ENCODE measurements at places on chromosomes 5 and 9.

DNA sequence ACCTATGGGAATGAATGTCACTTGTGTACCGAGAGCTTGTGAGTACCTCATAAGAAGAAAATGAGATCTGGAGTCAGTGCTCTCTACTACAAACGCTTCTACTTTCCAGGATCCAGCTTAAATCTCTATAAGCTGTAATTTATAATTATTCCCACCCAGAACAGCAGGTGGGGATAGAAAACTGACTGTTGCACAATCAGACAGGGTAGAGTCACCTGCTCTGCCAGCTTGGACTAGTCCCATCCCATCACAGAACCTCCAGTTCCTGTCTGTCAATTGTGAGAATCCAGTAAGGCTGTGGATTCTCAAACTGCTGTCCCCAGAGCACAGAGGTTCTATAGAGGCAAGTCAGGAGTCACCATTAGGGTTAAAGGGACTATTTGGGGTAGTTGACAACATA, 2.0 kb downstream of the SPINK7 start:
- no peak for DNase-seq

DNA sequence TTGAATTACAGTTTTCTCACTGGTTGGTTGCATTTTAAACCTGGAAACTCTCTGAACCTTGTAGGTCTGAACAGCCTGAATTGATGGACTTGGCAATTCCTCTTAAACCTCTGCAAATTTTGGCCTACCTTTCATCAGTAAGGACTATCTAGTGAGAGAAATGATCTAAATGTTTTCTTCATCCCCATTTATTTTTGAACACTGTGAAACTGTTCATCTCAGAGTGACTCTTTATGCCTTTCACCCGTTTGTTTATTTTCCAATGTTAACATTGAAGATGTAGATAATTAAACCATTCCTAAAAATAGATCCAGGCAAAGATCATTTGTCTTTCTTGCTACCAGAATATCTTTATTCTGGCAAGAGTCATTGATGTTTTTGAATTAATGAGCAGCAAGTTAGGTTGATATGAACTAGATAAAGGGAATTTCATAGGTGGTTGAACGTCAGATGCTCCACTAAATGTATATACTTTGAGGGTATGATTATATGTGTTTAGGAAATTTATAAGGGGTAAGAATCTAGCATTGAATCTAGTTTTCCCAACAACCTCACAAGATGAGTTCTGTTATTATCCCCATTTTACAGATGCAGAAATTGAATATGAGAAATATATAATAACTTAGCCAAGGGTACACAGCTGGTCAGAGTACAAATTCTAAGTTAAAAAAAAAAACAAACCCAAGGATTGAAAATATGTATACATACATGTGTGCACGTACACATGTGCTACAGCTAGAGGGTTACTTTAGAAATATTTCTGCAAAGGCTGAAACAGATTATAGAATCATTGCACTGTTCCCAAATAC, 3.4 kb downstream of the CPEB4 start:
- no peak for DNase-seq

GRCh38 chr9:127495884-127496555, 44.7 kb downstream of the LRSAM1 start:
- DNase-seq = no peak

DNA sequence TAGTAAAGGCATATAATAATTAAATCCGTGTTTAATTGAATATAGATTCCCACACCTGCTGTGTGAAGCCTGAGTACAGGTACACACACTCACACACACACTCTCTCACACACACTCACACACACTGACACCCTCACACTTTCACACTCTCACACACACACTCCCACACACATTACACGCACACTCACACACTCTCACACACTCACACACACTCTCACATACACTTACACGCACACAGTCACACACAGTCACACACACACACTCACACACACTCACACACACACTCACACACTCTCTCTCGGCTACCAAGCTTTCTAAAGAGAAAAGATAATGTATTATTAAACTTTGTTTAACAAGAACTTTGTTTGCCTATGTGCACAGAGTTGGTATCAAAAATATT, 195.1 kb upstream of the CTNND2 start:
- DNase-seq = no peak

DNA sequence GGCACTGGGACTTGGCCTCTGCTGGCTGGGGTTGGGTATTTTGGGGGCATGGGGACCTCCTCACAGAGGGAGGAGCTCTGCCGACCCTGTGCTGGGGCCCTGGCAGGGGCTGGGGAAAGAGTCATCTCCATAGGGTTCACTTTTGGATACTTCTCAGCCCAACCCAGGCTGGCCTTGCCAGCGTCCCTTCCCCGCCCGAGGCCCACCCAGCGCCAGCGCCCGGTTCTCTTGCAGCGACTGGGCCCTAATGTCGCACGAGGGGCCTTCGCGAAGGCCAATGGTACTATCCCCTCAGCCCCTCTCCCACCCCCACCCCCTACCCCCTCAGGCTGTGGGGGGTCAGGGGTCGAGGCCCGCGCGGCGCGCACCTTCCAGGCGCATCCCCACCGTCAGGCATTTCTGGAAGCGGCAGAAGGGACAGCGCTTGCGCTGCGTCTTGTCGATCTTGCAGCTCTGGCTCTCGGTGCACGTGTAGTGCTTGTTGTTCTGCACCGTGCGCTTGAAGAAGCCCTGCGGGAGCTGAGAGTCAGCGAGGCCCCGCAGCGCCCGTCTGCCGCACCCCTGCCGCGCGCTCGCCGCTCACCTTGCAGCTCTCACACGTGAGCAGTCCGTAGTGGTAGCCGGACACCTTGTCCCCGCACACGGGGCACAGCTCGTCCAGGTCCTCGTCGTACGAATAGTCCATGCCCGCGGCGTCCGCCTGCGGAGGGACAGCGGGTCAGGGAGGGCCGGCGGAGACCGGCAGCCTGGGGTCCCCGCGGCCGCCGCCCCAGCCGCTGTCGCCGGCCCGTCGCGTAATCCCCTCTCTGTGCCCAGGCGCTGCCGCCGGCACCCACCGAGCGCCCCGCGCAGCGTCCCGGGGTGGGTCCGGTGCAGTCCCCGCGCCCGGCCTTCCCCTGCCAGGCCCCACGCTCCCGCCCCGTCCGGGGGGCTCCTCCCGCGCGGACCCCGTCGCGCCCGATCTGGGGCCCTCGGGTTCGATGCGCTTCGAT, 4.2 kb downstream of the NR5A1 start:
- DNase-seq = no peak

DNA sequence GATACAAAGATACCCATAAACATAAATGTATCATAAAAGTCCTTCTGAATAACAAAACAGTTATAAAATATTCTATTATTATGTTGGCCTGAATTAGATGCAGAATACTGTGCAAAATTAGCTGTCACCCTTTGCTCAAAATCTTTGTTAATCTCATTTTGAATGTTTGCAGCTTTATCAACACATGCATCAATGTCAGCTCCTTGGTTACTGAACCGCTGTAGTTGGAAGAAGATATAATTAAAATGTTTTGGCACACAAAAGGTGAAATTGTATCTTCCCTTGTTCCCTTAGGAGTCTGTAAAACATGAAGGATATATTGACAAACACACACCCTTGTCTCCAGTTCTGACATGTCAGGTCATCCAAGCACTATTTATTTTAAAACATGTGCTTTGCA, 146.3 kb upstream of the POU5F2 start:
- no peak for DNase-seq

DNA sequence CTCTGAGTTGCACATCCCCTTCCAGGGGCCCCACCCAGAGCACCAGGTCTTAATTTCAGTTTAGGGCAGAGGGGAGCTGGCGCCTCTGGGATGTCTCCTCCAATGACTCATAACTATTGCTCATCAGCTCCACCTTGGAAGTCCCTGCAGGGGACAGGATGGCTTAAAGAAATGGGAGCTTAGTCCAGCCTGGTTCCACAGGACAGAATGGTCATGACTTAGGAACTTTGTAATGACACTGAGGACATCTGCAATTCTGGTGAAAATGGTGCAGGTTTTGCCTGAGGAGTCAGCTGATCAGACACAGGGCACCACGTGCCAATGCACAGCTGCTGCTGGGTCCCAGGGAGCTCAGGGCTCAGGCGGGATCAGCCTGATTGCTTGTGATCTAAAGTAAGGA, 16.4 kb upstream of the PPP1R26 start:
- DNase-seq = no peak

GRCh38 chr5:146510559-146511125, 5.3 kb downstream of the GPR151 start:
- no peak for DNase-seq

- no peak for DNase-seq
Measured at GRCh38 chr9:85640425-85640824, 101.3 kb downstream of the AGTPBP1 start.

DNA sequence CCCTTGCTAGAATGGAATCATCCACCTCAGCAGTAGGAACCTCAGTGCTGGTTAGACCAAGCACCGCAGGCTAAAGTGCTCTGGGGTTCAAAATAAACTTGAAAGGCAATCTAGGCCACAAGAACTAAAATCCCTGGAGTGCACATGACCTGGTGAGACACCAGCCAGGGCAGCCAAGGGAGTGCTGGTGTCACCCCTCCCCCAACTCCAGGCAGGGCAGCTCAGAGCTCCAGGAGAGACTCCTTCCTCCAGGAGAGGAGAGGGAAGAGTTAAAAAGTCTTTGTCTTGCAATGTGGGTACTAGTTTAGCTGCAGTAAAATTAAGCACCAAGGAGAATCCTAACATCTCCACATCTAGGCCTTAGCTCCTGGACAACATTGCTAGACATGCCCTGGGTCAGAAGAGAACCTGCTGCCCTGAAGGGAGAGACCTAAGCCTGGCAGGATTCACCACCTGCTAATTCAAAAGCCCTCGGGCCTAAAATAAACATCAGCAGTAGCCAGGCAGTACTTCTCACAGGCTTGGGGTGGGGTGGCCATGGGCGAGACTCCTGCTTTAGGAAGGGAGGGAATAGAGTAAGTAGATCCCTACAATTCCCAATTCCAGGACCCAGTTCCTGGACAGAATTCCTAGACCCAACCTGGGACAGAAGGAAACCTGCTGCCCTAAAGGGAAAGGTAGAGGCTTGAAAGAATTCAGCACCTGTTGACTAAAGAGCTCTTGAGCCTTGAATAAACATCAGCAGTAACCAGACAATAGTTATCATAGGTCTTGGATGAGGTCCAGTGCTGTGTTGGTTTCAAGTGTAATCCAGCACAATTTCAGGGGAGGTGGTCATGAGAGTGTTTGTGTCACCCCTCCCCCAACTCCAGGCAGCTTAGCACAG, 25.8 kb downstream of the UGT3A2 start:
- no peak for DNase-seq

DNA sequence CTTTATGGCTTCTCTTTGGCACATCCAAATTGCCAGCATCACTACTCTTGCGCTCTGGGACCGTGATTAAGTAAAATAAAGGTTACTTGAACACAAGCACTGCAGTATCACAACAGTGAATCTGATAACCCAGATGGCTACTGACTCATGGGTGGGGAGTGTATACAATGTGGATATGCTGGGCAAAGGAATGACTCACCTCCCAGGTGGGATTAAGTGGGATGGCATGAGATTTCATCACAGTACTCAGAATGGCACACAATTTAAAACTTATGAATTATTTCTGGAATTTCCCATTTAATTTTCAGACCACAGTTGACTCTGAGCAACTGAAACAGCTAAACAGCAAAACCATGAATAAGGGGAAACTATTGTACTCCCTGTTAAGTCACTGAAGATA, 4.3 kb downstream of the GFM2 start:
- DNase-seq = no peak

- no peak for DNase-seq
Measured at GRCh38 chr5:34507933-34508332, 148.2 kb upstream of the RAI14 start.

DNA sequence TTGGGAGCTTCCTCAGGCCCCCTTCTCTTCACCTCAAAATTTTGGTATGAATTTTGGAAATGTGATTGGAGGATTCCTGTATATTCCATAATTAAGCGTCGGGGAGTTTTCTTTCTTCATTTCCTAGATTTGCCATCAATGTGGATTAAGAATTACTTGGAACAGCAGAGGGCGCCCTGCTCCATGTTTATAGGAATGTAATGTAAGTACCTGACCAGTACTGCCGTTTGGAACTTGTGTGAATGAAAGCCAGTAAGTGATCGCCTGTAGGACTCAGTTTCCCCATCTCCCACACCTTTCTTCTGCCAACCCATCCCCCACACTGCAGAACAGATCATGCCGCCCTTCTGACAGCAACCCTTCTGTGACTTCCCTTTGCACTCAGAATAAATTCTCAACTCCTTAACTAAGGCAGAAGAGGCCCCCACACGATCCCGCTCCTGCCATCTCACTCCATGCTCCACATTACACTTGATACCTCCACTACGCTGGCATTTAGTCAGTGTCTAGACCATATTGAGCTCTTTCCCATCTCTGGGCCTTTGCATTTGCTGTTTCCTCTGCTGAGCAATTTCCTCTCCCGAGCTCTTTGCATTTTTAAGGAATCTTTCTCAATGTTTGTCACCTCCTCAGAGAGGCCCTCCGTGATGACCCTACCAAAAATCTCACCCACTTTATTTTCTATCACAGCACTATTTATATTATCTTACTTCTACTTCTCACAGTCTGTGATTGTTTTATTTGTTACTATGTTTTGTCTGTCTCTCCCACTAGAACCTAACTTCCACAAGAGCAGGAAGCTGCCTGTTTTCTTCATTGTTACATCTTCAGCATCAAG, 79.5 kb upstream of the HTR4 start:
- peak; percentile 64 for DNase-seq

GRCh38 chr9:87891754-87892153, 9.1 kb downstream of the SPATA31E1 start:
- DNase-seq = no peak

DNA sequence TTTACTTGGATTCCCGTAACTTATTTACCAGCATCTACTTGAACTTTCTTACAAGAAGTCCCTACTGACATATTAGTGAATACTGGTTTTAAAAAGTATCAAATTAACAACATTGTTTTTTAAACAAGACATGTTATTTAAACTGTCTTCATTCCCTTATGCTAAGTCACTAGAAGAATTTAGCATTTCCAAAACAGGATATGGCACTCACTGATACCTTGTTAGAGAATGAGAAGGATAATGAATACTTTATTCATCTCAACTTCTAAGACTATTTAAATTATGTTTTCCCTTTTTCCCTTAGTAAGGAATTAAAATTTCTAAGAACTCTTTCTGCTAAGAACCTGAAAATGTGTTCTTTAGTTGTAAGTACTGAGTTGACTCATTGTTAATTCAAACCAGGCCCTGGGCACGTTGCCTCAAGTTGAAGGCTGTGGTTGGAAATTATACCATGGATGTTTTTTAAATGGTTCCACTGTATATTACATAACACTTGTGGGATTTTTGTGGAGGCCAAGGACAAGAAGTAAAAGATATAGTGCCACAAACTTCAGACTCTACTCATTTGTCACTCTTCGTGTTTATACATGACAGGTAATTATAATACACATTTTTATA, 219.0 kb upstream of the EDIL3 start:
- no peak for DNase-seq

- DNase-seq = peak; percentile 48
Measured at GRCh38 chr5:33891788-33892619, at the start of gene ADAMTS12. ADAMTS12 (minus strand) TSS chr5:33891990; CDS start chr5:33891856, 134 bp downstream.

DNA sequence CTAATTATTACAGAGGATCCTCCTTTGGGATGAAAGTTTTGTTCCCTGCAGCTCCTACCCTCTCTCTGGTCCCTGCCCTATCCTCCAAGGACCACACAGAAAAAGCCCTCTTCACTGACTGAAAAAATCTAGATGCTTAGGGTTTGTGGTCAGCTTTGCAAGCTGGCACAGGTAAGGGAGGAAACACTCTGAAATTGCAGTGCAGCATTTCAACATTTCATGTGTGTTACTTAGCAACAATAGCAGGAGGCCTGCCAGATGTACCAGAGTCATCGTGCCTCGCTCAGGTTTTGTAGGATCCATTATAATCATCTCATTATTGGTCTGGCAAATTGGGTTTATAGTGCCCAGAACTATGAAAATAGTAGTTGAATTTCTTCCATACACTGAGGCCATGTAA, 109.5 kb downstream of the PALM2AKAP2 start:
- no peak for DNase-seq

- DNase-seq = no peak
Measured at GRCh38 chr9:124124729-124125650, 113.4 kb downstream of the LHX2 start.

Data from NT2/D1 (cell line).